Muscle of leg (tissue), 16 donors: ENCODE measurements at places on chromosomes 3 and 15.

- DNase-seq = no peak
These were observed 73.4 kb upstream of the ANKRD34C start for GRCh38 chr15:79209116-79209515.

DNA sequence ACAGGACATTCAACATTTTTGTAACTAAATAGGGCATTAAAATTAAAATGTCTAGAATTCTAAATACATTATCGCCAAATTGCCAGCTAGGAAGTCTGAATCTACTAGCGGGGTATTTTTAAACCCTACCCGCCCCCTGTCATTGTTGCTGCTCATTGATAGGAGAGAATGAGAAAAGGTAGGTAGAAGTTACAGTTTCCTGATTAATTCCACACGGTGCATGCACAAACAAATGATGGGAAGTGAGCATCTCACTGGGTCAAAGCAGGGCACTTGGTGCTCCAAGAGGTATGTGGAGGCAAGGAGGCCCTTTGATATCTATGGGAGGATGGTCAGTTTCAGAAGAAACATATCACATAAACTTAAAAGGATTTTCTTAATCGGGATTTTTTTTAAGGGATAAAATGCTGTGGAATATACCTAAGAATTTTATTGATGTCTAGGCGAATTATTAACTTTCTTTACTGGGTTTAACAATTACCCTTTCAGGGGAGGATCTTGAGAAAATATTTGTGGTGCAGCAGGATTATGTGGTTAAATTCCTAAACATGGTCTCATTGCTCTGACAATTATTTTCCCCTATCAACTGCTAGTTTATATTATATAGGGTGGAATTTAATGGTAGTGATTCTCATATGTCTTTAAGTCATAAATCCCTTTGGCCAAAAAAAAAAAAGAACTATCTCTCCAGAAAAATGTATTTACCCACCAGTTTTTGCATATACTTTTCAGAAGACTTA lies 236.0 kb upstream of the GOLGA6L4 start:
- DNase-seq = no peak

DNA sequence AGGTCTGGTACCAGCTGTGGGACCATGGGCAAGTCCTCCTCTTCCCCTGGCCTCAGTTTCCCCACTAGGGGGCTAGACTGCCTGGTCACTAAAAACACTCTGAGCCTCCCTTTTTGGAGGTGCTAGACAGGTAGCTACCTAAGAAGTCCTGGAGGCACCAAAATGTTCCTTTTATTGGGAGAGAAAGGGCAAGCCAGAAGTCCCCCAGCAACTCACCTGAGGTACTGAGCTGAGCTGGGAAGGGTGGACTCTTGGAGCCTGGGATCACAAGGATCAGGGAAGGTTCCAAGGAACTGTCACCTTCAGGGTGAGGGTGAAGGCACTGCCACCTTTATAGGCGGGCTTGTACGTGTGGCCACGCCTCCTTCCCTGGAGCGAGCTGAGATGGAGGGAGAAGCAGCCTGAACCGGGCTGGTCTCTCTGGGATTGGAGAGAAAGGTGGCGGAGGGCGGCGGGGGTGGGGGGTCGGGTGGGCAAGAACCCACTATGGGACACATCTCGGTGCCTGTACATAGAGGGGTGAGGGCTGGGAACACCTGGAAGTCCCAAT lies at the start of gene CYP1A1:
CYP1A1 (minus strand) TSS at position 304 of the 550 bp plus-strand sequence. CDS start 2,431 bp downstream, outside the sequence.
- no peak for DNase-seq

GRCh38 chr3:163632722-163633121 lies 1445.6 kb downstream of the SI start:
- no peak for DNase-seq

DNA sequence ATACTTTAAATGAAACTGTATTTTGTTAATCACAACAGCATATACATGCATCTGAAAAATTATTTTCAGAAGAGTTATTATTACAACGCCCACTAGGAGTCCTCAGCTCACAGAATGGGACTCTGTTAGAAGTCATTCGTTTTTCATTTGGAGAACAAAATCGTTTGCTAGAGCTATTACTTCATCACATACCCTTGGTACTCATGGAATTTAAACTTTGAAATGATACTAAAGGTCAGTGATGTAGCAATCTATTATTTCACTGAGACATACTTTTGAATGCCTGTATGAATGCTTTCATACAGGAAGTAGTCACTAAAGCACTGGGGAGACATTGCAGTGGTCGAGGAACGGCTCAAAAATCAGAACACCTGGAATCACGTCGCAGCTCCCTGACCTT lies 198.1 kb downstream of the MBNL1 start:
- peak; percentile 16 for DNase-seq

DNA sequence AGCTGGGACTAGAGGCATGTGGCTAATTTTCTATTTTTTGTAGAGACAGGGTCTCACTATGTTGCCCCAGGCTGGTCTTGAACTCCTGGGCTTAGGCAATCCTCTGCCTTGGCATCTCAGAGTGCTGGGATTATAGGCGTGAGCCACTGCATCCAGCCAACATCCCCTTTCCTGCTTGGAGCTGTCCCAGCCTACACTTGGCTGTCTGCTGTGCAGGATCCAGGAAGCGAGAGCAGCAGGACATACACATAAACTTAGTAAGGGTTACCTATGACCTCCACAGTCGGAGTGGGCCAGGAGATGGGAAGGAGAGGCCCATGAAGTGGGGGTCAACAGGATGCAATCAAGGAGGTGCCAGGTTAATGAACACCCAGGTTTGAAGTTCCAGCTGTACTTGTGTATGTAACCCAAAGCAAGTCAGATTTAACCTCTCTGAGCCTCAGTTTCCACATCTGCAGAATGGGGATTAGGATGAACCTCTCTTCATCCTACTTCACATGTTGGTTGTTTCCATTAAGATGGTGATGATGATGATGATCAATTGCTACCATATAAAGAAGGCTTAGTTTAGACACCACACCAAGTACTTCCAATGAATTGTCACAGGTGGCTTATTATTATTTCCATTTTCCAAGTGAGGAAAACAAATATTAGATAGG lies 69.5 kb upstream of the OXTR start:
- no peak for DNase-seq

- DNase-seq = peak; percentile 83
These were observed 93.1 kb upstream of the RPL32 start for GRCh38 chr3:12934431-12934830.

GRCh38 chr3:181969925-181970324 lies 258.2 kb downstream of the SOX2 start:
- DNase-seq = no peak

DNA sequence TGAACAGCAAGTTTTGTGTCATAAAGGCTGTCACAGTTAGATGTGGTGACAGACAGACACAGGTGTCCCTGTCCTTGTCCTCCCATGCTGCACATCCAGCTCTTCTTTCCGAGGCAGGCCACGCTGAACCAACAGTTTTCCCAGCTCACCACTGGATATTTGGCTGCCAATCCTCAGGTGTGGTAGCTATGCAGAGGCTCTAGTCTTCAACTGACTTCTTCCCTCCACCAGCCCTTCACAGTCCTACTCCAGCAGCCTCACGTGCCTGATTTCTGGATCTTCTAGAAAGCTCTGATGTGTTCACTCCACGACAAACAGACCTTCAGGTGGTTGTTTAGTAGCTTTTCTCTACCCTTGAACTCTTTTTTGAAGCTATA lies 145.5 kb downstream of the UACA start:
- peak; percentile 30 for DNase-seq

DNA sequence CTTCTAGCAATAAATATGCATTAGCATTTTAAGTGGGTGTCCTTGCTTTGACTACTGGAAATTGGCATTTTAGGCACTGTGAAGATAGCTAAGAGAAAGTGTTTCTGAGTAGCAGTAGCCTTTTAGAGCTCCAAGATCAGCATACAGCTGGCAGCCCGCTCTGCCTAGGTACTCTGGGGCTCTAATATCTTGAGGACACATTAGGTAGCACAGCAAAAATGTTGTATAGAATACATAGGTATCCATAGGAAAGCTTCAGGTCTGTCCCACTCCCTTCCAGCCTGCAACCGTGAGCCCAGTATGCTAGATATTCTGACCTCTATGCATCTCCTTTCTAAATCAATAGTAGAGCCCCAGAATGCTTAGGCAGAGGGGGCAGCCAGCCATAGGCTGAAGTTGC lies 670.5 kb downstream of the NLGN1 start:
- no peak for DNase-seq

DNA sequence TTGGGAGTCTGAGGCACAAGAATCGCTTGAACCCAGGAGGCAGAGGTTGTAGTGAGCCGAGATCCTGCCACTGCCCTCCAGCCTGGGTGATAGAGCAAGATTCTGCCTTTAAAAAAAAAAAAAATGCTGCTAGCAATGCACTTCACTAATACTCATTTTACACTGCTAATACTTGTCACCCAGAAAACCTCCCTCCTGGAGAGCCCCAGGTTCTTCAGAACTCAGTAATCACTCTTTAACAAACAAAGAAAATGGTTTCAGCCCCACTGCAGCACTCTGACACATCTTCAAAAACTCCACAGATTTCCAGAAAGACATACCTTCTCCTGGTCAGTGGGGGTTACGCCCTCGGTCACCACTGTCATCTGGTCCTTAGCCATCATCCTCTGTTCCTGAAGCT lies 366.7 kb downstream of the SHQ1 start:
- DNase-seq = no peak

DNA sequence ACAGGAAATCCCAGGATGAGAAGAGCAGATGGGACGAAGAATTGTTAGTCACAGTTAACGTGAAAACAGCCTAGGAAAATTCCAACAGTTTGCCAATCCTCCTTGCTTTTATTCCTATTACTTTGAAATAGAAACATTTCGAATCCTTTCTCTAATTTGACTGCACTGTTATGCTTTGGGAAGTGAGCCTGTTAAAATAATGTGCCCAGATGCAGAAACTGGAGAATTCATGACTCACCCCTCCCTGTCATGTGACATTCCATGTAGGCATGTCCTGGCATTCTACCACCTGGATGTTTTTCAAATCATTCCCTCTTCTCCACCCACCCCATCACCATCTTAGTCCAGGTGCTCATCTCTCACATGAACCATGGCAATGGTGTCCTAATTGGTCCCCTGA lies 107.3 kb downstream of the MINAR1 start:
- peak; percentile 82 for DNase-seq
